ENCODE measurements at places on chromosomes 11 and 22.

GRCh38 chr11:43222215-43222614 is 89.6 kb upstream of the API5 start:
- DNase-seq, result no peak

- DNase-seq, result no peak
These were observed 7.3 kb downstream of the IFT27 start for GRCh38 chr22:36768616-36769015.

- DNase-seq, result no peak
These were observed 10.1 kb downstream of the DGCR8 start for GRCh38 chr22:20089977-20090729.

GRCh38 chr22:38203090-38203810 is 1.5 kb downstream of the MAFF start:
- no peak for DNase-seq

- no peak for DNase-seq
These were observed 57.3 kb upstream of the SORL1 start for GRCh38 chr11:121394785-121395184.

DNA sequence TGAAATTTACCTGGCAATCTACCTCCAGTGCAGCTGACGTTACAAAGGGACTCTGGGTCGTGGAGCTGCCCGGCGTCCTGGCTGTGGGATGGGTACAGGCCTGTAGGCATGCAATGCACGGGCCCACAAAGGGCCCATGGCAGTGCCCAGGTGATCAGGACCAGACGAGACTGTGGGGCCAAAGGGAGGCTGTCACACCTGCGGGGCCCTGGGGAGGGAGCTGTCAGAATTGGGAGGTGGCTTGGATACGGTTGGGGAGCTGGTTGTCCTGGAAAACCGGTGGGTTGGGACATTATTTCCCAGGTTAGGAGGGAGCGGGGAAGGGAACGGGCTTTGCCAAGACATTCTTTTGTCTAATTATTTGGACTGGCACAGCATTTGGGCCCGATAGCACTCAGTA is 958.5 kb downstream of the BRD1 start:
- no peak for DNase-seq

DNA sequence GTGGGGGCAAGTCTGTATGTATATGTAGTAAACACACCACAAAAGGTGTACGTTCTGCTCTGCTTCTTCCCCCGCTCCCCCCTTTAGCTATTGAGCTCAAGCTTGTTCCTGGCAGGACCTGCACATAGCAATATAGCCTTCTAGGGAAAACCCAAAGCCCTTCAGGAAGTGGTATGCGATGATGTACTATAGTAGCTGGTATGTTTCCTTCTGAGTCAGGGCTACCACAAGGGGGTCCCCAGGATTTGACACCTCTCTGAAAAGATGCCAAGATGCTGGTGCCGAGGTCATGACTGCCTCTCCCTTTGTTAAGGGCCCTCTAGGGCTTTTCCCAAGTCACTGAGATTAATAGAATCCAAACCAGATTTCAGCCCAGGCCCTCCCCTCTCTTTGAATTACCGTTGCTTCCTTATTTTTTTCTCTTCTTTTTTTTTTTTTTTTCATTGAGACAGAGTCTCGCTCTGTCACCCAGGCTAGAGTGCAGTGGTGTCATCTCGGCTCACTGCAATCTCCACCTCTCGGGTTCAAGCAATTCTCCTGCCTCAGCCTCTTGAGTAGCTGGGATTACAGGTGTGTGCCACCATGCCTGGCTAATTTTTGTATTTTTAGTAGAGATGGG is 268.4 kb downstream of the ETS1 start:
- no peak for DNase-seq

DNA sequence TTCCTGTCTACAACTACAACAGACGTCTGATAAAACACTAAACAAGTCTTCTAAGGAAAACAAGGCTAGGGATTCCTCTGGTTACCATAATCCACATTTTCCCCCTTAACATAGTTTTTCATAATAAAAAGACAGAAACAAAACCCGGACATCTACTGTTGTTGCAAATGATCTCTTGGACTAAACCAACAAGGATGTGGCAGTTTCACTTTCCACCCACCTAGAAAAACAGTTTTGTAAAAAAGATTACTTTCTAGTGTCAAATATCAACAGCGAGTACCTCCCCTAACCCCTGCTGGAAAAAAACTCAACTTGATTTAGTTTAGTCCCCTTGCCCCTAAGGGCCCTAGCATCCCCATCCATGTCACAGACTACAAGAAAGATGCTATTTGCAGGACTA is 5.4 kb downstream of the GNG3 start:
- DNase-seq, result no peak

- no peak for DNase-seq
These were observed 81.7 kb downstream of the PHF21B start for GRCh38 chr22:44928136-44928463.

DNA sequence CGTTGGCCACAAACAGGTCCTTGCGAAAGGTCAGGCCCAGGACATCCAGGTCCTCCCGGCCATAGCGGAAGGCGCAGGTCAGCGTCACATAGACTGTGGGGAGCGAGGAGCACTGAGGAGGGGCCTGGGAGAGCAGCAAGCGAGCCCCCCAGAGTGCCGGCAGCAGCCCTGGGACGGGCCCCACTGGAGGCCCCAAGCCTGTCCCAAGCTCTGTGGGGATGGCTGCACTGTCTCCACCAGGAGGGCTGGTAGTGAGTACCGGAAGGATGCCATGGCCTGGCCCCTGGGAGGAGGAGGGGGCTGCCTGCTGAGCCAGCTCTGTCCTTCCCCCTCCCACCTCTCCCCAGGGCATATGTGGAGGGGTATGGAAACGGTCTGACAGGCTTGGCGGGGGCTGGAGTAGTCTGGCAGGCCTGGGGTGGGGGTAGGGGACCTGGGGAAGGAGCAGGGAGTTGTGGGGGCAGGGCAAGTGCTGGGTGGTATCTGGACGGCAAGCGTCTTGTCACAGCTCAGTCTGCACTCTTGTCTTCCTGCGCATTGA is 42.9 kb downstream of the TPBGL start:
- no peak for DNase-seq

DNA sequence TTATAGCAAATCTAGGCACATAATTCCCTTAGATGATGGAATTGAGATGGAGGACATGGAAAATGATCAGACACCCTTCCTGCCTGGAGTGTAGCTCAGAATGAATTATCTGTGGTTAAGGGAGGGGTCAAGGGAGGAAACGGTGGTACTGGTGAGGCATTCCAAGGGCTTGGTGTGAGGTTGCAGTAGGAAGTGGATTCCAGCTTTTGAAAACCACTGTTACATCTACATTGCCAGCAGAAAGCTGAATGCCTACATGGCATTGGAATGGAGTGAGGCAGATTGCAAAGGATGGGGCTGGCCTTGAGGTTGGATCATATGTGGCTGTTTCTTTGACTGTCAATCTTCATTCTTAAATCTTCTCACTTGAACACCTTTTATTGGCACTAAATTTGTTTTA is 684.4 kb downstream of the NTM start:
- no peak for DNase-seq

- no peak for DNase-seq
These were observed 91.7 kb upstream of the GRAMD1B start for GRCh38 chr11:123338266-123338800.

DNA sequence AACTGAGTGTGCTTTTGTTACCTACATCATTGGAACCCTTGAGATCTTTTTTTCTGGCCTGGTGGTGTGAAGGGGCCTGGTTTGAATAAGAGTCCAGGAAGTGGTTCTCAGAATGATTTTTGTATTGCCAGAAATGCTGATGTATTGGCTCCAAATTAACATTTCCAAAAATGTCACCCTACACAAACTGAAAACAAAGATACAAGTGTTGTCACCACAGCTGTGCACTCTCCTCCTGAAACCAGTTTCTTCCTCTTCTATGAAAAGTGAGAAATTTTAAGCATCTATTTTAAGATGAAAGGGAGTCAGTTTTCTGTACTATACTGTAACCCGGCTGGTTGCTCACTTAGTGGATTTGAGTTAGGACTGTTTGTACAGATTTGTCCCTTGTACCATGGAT is 218.8 kb downstream of the PGR start:
- DNase-seq, result no peak

- DNase-seq, result no peak
These were observed 728.9 kb downstream of the JRKL start for GRCh38 chr11:97118614-97119200.

- DNase-seq, result no peak
These were observed 773.4 kb upstream of the RAG2 start for GRCh38 chr11:37371346-37371970.

DNA sequence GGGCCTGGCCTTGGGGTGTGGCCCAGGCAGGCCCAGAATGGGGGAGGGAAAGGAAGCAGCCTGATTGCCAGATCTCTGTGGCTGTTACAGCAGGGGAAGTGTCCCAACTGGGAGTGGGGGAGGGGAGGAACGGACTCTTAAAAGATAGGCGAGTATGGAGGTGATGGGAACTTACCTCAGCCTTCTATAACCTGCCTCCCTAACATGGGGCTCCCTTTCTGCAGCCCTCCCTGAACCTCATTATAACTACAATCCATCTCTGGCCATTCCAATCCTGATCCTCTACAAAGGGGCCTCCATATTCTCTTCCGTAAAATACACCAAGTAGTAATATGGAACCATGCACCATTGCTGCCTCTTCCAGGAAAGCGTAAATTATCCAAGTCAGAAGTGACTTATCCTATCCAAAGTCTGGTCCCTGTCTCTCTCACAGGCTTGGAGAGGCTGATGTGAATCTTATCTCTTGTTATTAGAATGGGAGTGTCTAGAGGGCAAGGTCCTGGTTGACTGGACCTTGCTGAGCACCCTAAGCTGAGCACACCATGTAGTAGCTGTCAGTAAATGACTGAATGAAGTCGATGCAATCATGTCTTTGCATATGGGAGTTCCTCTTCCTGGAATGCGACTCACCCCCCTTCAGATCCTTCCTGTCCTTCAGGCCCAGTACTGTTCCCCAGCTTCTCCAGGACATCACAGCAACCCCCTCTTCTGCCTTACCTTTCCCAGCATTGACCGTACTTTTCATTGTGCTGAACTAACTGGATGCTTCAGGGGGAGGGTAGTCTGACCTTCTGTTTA is 5.9 kb downstream of the RHOG start:
- no peak for DNase-seq

- DNase-seq, result no peak
These were observed 2.8 kb downstream of the C11orf71 start for GRCh38 chr11:114397349-114397982.

GRCh38 chr11:130634961-130635473 is 186.6 kb downstream of the ADAMTS15 start:
- no peak for DNase-seq

GRCh38 chr11:105202844-105203548 is 63.4 kb upstream of the CARD18 start:
- no peak for DNase-seq

- no peak for DNase-seq
These were observed 660.5 kb downstream of the NTM start for GRCh38 chr11:132030896-132031295.

DNA sequence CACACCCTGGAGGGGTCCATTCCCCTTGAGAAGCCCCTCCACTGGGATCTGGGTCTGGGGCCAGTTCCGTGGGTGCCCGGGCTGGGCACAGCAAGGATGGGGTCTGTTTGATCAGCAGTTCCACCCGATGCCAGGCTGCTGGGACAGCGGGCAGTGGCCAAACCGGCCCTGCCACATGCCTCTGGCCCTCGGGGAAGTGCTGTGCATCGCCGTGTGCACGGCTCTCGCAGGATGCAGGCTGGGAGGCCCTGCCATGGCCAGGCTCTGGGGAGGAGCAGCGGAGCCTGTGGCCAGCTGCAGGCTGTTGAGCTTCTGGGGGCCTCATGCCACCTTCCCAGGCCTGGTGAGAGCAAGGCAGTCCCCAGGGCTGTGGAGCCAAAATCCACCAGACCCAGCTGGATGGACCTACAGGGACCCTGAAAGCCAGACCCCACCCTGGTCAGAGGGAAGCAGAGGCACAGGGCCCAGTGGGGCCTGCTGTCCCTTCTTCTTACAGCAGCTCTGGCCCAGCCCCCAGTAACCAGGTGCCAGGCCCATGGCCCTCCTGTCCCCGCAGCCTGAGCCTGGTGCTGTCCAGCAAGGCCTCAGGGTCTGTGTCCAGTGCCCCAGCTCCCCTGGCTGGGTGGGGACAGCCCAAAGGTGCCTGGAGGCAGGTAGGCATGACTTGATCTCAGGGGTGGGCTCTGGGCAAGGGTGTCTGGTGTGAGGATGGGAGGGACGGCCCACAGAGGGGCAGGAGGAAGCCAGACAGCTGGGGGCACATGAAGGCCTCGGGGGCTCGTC is 57.3 kb downstream of the WNT7B start:
- DNase-seq, result no peak

DNA sequence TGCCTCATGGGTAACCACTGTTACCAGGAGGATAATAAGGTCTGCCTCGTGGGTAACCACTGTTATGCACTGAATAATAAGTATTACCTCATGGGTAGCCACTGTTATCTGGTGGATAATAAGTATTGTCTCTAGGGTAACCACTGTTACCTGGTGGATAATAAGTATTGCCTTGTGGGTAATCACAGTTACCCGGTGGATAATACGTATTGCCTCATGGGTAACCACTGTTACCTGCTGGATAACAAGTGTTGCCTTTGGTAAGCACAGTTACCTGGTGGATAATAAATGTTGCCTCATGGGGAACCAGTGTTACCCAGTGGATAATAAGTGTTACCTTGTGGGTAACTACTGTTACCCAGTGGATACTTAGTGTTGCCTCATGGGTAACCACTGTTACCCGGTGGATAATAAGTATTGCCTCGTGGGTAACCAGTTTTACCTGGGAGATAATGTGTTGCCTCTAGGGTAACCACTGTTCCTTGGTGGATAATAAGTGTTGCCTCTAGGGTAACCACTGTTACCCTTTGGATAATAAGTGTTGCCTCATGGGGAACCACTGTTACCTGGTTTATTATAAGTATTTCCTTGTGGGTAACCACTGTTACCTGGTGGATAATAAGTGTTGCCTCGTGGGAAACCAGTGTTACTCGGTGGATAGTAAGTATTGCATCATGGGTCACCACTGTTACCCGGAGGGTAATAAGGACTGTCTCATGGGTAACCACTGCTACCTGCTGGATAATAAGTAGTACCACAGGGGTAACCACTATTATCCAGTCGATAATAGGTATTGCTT is 10.6 kb upstream of the NXPE4 start:
- DNase-seq, result no peak

DNA sequence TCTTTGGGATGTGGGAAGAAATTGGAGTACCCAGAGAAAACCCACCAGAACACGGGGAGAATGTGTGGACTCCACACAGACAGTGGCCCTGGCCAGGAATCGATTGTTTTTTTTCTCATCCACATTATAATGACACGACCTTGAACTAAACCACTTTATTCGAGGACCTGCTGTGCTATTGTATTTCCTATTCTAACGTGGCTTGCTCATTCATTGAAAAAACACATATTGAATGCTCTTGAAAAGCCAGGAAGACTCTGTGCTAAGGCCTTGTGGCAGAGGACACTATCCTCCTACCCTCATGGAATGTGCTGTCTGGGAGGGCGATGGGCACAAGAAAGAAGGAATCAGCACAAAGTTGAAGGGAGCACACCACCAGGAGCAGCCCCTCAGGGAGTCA is 9.1 kb upstream of the SREBF2 start:
- no peak for DNase-seq

GRCh38 chr11:132848336-132848735 is 684.0 kb downstream of the OPCML start:
- no peak for DNase-seq

- no peak for DNase-seq
These were observed 143.0 kb downstream of the MPPED1 start for GRCh38 chr22:43554694-43555365.
